ENCODE measurements at places on chromosomes 3 and 15.

DNA sequence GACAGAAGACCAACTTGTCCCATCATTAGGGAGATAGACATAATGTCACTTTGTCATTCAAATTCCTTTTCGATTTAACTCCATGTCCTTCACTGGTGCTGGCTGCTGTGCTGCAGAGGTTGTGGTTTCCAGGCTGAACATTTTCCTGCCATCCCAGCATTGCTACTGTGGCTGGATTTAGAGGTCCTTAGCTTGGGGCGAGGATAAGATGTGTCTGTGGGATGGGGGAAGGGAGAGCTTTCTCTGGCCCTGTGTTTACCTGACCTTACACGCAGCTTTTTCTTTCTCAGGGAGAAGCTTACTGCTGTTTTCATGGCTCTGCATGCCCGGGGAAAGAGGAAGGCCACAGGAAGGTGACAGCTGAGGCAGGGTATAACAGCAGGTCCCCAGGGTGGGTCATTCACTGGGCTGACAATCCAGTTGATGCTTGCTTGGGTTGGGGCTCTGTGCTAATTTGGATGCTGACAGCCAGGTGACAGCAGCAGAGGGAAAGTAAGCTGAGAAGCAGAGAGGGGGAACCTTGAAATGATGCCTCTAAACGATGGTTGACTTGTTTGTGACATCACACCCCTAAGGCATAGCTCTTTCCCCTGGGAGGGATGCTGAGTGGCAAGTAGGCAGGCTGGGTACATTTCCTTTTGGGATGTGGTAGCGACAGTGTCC, 326.9 kb upstream of the CTNNB1 start:
- DNase-seq, result no peak

DNA sequence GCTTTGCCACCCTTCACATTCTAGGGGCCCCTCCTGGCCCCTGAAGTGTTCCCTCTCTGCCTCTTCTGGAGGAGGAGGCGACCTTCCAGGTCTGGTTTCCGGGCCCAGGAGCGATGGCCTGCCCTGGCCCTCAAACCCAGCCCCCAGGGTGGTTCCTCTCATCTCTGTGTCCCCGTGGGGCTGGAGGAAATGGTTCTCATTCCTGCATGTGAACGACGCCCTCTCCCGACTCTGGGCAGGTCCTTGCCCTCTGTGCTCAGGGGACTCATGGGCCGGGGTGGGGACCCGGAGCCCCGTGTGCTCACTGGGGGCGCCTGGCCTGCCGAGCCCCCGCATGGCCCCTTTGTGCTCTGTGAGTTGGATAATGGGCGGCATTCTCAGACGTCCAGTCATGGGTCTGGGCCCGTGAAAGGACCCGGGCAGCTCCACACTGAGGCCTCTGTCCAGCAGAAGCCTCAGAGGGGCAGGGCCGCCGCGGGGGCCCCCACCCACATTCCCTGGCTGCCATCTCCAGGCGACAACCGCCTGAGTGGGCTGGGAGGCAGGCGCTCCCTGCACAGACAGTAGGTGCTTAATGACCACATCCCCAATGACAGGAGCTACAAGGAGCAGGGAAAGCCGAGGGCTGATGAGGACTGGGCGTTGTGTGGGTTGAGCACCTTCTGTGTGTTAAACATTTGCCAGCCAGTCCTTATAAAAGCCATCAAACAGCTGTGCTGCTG, 5.5 kb upstream of the PLXND1 start:
- DNase-seq, result no peak

GRCh38 chr3:142445816-142446254, 2.0 kb downstream of the XRN1 start:
- DNase-seq, result no peak

- no peak for DNase-seq
Measured at GRCh38 chr15:42355291-42355690, 4.0 kb upstream of the CAPN3 start.

DNA sequence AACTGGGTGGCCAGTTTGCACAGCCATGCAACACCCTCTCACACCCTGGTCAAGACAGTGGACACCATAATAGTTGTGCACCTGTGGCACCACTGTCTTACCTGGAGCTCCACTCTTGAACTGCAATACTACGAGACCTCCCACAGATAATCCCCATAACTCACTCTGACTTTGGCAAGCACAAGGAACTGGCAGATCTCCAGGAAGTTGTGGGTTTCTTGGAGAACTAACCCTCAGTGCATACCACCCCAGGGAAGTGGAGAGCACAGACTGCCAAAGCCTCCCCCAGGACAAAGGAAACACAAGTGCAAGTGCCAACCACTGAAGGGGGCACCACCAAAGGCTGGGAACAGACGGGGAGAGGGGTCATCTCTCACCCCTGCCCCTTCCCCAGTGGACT, 318.6 kb downstream of the SUCLG2 start:
- DNase-seq, result no peak

- no peak for DNase-seq
Measured at GRCh38 chr3:118801899-118802298, 232.7 kb downstream of the IGSF11 start.

DNA sequence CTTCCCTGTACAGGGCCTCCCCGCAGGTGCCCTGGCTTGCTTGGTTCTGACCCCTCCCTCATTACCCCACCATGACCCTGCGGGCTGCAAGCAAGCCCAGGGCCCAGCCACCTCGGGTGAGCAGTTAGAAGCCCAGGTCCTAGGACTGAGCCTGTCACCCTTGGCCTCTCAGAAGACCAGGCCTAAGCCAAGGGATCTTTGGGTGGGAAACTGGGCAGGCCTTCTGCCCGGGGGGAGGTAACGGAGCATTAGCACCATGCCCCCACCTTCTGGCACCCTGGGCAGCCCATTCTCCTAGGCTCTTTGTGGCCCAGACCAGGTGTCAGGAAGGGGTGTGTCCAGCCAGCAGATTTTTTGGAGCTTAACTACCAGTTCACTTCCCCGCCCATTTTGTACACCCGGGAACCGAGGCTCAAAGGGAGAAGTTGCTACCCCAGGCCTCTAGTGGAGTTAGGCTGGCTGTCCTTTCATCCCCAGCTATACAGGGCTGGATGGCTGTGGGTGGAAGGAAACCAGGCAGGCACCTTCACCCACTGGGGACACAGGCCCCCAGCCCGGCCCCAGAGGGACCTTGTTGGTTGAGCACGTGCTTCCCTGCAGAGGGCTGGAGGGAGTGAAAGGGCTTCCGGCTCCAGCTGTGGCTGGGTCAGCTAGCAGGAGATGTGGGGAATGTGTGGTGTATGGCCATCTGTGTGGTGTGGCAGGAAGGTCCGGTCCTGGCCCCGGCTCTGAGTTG, 1.4 kb downstream of the CSK start:
- no peak for DNase-seq
